ENCODE measurements at places on chromosomes 2 and 18. TPM values are rescaled to one million over a fixed set of nuclear protein-coding genes. Genes with fewer than 3 reads are reported as not detected.

Gene LRRTM4
- total RNA-seq, result not detected

Gene GALM
- 13.1 TPM for total RNA-seq

Gene CCBE1
- 0.92 TPM for total RNA-seq

Gene PPP1R1C
- 2.8 TPM for total RNA-seq

DNA sequence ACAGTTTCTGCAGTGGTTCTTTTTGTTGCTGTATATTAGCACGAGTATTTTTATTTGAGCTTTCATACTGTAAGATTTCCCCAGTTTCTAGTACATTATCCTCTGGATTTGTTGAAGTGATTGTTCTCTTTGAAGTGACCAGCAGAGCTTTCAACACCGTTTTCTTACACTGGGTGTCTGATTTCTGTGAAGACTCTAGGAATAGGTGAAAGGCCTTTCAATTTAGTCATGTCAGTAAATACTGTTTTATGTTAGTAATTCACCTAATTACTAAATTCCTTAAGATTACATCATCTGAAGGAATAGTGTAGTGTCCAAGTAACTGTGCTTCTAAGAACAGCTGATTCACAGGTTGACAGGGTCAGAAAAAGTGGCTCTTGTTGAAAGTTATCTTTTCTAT lies 2.3 kb downstream of the PPM1B start:
- H3K27me3 ChIP-seq, result no peaks in the 10 kb centered on the region
- H3K4me3 ChIP-seq, result no peak overlapping the region
- peaks cover 13% of the 10 kb centered on the region for H3K4me1 ChIP-seq

DNA sequence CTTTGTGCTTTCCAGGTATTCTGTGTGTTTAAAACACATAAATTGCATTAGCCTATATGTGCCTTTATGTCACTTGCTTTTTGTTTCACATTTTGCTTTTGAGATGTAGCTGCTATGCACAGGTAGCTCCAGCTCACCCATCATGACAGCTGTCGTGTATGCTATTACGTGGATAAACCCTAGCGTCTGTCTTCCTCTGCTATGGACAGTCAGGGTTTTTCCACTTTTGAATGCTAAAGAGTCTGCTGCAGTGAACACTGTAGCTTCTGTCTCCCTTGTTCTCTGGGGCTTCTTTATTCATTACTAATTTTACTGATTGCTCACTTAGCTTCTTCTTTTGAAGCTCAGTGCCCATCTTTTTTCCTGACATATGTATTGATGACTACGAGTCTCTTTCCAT lies 24.7 kb upstream of the MBP start:
- H3K4me3 ChIP-seq, result no peak overlapping the region
- no peaks in the 10 kb centered on the region for H3K27me3 ChIP-seq
- DNase-seq, result no peak
- H3K36me3 ChIP-seq, result no peaks in the 10 kb centered on the region
- H3K27ac ChIP-seq, result no peak overlapping the region
- no peaks in the 10 kb centered on the region for H3K4me1 ChIP-seq

DNA sequence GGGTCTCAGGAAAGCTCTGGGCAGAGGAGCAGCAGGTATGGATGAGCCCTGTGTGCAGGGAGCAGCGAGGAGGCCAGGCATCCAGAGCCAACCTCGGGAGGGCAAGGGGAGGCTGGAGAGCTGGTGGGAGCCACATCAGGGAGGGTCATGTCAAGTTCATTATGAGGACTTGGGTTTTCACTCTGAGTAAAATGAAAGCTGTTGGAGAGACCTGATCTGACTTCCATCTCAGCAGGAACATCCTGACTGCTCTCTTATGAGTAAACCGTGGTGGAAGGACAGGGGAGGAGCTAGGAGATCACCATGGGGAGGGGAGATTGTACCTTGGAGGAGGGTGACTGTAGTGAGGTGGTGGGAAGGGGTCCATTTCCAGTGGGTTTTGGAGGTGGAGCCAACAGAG lies 209.8 kb downstream of the LDLRAD4 start:
- H3K36me3 ChIP-seq, result no peaks in the 10 kb centered on the region
- H3K4me3 ChIP-seq, result no peak overlapping the region
- H3K27ac ChIP-seq, result no peak overlapping the region
- DNase-seq, result no peak
- H3K27me3 ChIP-seq, result no peaks in the 10 kb centered on the region

DNA sequence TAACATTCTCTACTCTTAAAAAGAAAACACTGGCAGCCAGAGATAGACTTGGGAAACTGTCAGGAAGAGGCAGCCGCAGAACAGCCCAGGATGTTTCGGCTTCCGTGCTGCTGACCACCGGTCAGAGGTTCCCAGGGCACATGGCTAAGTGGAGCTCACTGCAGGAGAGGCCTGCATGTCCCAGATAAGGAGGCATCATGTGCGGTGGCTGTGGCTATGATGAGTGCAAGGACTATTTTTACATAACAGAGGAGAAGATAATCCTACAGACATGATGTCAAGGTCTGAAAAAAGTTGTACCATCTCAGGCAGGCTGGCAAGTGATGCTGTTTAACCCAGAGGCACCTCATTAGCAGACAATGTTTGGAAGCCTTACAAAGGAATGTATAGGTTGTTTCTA lies 252.3 kb downstream of the CYRIA start:
- no peak overlapping the region for H3K27ac ChIP-seq
- DNase-seq, result no peak
- no peaks in the 10 kb centered on the region for H3K36me3 ChIP-seq
- H3K4me1 ChIP-seq, result no peaks in the 10 kb centered on the region

DNA sequence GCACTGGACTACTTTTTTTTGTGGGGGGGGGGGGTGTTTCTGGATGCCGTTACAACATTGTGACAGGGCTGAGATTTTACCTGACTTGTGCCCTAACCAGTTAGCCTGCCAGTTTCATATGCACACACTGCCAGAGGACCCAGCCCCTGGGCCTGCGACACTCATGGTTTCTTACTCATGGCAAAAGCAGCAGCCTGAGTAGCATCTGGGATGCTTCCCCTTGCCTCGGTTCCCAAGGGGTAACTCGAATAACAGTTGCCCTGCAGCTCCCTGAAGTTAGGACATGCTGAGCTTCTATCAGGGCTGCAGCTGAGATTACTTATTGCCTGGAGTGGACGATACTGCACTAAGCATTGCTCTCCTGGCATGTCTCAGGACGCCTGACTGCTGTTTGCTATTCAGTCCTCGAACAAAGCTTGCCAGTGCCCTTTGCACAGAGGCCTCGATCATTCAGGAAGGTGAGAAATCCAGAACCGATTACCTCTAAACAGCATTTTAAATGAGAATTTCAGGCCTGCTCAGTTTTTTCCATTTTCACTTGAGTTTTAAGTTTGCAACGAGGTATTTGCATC lies 47.9 kb downstream of the TRPM8 start:
- H3K27ac ChIP-seq, result no peak overlapping the region
- H3K4me1 ChIP-seq, result no peaks in the 10 kb centered on the region
- H3K27me3 ChIP-seq, result no peaks in the 10 kb centered on the region
- no peak for DNase-seq

- H3K27ac ChIP-seq, result no peak overlapping the region
- no peaks in the 10 kb centered on the region for H3K27me3 ChIP-seq
- H3K4me3 ChIP-seq, result no peak overlapping the region
- H3K36me3 ChIP-seq, result no peaks in the 10 kb centered on the region
- no peaks in the 10 kb centered on the region for H3K4me1 ChIP-seq
- no peak for DNase-seq
Observed at GRCh38 chr18:56257205-56257604, 381.2 kb downstream of the TXNL1 start.

- no peak overlapping the region for H3K4me3 ChIP-seq
- H3K36me3 ChIP-seq, result no peaks in the 10 kb centered on the region
- peaks cover 8% of the 10 kb centered on the region for H3K4me1 ChIP-seq
- no peaks in the 10 kb centered on the region for H3K27me3 ChIP-seq
- no peak for DNase-seq
- H3K27ac ChIP-seq, result no peak overlapping the region
Observed at GRCh38 chr2:230430957-230431910, 15.2 kb downstream of the SP100 start.

GRCh38 chr2:62724106-62724505 lies 18.6 kb downstream of the EHBP1 start:
- H3K36me3 ChIP-seq, result no peaks in the 10 kb centered on the region
- no peak for DNase-seq
- H3K27me3 ChIP-seq, result no peaks in the 10 kb centered on the region
- H3K27ac ChIP-seq, result no peak overlapping the region
- no peaks in the 10 kb centered on the region for H3K4me1 ChIP-seq

DNA sequence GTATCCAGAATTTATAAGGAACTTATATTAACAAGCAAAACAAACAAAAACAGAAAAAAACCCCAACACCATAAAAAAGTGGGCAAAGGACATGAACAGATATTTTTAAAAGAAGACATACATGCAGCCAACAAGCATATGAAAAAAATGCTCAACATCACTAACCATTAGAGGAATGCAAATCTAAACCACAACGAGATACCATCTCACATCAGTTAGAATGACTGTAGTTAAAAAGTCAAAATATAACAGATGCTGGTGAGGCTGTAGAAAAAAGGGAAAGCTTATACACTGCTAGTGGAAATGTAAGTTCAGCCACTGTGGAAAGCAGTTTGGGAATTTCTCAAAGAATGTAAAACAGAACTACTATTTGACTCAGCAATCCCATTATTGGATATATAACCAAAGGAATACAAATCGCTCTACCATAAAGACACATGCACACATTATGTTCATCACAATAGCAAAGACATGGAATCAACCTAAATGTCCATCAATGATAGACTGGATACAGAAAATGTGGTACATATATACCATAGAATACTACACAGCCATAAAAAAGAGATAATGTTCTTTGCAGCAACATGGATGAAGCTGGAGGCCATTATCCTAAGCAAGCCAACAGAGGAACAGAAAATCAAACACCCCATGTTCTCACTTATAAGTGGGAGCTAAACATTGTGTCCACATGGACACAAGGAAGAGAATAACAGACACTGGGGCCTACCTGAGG lies 25.3 kb downstream of the PREPL start:
- no peaks in the 10 kb centered on the region for H3K4me1 ChIP-seq
- H3K36me3 ChIP-seq, result peaks cover 19% of the 10 kb centered on the region
- H3K27ac ChIP-seq, result no peak overlapping the region

GRCh38 chr2:60715561-60715960 lies 40.5 kb upstream of the PAPOLG start:
- no peaks in the 10 kb centered on the region for H3K36me3 ChIP-seq
- H3K4me1 ChIP-seq, result no peaks in the 10 kb centered on the region
- DNase-seq, result no peak
- H3K4me3 ChIP-seq, result no peak overlapping the region
- no peaks in the 10 kb centered on the region for H3K27me3 ChIP-seq

- H3K27ac ChIP-seq, result no peak overlapping the region
- H3K27me3 ChIP-seq, result no peaks in the 10 kb centered on the region
- no peaks in the 10 kb centered on the region for H3K4me1 ChIP-seq
- no peak for DNase-seq
Observed at GRCh38 chr2:46925474-46926351, 10.1 kb upstream of the MCFD2 start.
